NCI-H748 treated with DMSO at 0.1 percent for 48 hours (cell line): ENCODE measurements at places on chromosomes 2 and 18.

DNA sequence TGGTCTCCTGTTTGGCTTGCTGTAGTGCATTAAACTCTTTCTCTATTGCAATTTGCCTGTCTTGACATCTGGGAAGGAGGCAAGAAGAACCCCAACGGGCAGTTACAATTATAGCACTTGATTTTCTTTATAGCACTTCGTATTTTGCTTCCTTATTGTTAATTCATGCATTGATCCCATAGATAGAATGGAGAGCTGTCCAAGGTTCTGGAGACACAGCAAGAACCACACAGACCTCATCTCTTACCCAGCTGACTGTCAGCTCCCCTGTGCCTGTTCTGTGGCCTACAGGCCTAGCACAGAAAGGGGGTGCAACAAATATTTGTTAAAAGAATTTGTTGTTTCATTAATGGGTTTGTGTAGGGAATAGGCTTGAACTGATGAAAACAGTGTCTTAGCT lies 194.3 kb downstream of the GALNT1 start:
- no peak for DNase-seq

- DNase-seq = no peak
Measured at GRCh38 chr2:131145040-131145439, 39.9 kb downstream of the PLEKHB2 start.

GRCh38 chr2:176702131-176702530 lies 432.9 kb downstream of the MTX2 start:
- DNase-seq = no peak

DNA sequence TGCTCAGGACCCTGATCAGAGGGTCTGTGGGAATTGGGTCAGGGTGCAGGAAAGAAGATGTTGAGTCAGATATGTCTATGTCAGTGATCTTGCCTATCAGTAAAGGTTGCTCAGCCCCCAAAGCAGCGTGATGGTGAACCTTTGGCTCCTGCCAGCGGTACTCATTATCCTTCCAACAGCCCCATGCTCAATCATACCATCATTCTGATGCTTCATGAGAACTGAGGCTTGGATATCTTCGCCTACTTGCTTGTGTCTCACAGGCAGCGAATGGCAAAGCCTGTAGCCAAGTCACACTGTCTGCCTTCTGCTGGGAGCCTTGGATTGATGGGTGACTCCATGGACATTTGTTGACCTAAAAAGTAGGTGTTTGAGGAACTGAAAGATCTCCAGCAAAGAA lies 19.0 kb upstream of the TMEM214 start:
- no peak for DNase-seq

DNA sequence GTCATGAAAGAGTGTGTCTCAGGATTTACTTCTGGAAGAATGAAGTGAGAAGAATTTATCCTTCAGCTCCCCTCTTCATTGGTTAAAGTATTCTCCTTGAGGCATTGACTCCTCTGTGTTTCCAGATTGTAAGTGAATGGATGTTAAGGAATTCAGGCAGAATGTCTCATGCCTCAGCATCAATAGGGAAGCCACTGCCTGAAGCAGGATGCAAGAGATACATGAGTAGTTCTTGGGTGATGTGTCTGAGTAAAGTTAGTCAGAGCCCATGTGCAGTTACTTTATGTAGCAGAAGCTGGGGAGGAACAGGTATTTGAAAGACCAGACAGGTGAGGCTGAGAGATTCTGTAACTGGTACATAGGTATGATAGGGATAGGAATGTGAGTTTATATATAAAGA lies 34.0 kb upstream of the TMEFF2 start:
- DNase-seq = no peak

- no peak for DNase-seq
Measured at GRCh38 chr2:8517850-8518498, 163.9 kb upstream of the ID2 start.

DNA sequence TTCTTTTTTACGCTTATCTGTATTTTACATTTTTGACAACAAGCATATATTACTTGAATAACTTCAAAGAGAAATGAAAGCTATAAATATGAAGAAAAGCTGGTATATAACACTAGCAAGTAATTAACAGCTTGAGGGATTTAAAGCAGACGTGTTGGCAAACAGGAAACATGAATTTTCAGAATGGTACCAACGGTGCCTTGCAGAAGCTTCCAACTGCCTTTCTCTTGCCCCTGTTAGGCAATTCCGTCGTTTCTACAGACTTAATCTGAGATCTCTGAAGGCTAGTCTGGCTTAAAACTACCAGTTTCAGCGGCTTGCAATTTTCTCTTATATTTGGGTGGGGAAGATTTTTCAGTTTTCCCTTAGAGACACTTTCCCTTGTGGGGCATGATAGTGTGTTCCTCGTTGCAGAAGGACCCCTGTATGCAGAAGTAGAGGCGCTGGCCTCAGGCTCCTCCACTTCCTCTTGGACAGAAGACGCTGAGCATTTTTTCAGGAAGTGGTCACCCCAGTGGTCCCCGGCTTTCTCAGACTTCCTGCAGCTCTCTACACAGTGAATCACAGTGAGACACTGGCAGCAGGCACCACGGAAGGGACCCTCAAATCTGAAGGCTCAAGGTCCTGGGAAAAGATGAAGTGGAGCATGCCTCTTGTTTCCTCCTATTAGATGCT lies 56.2 kb upstream of the SLC16A14 start:
- DNase-seq = no peak

GRCh38 chr2:143550500-143550899 lies 421.3 kb downstream of the ARHGAP15 start:
- DNase-seq = no peak

DNA sequence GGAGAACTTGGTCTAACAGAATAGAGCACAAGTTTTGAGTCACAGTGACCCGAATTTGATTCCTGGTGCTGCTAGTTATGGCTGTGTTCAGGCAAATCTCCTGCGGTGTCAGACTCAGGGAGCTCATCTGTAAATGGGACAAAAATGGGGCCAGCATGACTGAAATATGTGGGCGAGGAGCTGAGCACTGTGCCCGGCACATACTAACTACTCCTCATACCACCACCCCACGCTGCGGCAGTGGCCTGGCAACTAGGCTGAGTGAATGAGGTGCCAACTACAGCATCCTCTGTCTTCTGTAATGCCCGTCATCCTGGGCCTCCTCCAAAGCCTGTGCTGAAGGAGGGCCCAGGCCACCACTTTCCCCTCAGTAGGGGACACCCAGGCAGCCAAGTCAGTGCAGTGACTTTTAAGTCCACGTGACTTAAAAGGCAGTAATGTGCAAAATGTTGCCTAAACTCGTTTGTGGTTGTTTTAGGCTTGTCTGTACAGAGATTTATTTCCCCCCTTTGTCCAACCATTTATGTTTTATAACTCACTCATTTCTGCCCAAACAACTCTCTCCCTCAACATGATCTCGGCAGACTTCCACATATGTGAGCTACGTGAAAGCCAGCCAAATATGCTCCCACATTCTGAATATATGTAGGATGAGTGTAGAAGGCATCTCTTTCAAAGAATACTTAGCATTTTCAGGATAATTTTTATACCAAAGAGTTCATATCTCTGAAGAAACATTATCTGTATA lies 773.7 kb downstream of the TSN start:
- no peak for DNase-seq

DNA sequence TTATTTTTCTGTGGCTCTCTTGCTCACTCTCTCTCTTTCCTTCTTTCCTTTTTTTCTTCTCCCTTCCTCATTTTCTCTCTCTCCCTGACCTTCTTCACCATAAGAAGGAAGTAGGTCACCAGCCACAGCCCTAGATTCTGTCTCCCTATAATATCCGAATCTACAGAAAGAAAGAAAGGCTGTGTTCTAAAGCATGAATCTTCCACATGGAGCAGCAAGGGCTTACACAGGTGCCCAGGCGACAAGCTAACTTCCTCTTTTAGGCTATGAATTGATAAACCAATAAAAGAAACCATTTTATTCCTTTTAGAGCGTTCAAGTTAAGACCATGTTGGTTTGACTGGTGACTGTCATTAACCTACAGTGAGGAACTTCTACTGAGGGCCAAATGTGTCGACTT lies 49.3 kb downstream of the CACNB4 start:
- DNase-seq = no peak

- peak; percentile 1 for DNase-seq
Measured at GRCh38 chr2:114729026-114729425, 286.6 kb downstream of the DPP10 start.

DNA sequence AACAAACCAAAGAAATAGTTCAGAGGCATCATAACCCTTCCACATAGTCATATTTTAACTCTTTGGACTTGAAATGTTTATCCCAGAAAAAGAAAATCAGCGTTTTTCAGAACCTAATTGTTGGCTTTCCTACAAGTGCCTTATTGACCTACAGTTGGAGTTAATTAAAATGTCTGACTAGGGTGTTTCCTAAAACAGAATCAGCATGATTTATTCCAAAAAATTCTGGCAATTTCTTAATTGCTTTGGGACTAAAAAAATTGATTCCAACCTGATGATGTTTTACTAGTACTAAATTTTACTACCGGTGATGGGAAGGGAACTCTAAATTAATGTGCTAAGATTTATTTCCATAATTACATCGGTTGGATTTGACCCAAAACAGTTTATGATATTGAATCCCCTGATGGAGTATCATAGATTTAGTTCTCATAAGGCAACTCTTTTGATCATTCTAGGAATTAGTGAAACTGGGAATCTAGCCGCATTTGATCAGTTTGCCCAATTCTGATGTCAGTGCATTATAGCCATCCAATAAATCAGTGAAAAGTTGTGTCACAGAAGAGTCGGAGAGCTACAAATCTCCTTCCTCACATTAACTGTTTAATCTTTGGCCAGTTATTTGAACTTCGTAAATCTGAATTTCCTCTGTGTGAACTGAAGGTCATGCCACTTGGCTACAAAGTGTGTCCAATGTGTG lies 134.3 kb upstream of the DSEL start:
- no peak for DNase-seq

DNA sequence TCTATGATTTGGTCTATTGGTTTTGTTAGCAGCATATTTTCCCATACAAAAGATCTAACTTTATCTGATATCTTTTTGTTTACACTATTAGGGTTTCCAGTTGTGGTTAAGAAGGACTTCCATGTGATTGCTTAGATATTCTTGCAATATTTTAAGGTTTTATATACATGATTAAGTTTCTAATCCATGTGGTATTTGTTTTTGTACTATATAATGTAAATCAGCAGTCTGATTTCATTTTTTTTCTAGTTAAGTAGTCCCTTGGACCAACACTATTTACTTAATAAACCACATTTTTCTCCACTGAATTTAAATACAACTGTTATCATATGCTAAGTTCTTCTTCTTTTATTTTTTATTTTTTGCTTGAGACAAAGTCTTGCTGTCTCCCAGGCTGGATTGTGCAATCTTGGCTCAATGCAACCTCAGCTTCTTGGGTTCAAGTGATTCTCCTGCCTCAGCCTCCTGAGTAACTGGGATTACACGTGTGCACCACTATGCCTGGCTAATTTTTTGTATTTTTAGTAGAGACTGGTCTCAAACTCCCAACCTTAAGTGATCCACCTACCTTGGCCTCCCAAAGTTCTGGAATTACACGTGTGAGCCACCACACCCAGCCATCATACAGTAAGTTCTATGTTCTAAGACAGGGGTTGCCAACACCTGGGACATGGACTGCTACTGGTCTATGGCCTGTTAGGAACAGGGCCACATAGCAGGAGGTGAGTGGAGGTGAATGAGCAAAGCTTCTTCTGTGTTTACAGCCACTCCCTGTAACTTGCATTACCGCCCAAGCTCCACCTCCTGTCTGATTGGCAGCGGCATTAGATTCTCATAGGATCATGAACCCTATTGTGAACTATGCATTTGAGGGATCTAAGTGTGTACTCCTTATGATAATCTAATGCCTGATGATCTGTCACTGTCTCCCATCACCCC lies 58.5 kb upstream of the RAB27B start:
- DNase-seq = no peak

GRCh38 chr18:79921984-79922965 lies 29.2 kb downstream of the SLC66A2 start:
- DNase-seq = no peak

DNA sequence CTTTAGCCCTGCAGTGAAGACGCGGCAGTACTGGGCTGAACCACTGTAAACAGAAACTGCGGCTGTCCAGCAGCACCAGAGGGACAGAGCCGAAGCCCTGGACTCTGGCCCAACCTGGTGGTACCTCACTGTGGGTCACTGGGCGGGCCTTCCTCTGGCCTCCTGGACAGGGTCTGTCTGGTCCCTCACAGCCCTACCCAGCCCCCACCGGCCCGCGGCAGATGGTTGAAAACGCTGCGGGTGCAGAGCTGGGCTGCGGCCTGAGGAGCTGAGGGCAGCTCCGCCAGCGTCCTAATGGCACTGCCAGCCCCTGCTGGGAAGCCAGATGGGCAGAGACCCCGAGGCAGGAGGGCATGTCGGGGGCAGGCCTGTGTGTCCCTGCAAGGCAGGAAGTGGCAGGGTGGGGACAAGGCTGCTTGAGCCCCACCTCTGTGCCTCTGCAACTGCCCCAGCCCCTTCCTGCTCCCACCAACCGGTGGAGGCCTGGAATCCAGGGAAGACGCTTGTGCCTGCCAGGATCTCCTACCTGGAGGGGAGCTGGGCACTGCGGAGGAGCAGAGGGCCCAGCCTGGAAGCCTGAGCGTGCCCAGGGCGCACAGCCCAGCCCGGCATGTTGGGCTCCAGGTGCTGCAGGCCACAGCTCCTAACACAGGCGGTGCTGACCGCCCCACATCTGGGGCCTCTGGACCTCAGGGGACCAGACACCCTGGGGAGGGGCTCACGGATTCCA lies 36.3 kb downstream of the HS6ST1 start:
- DNase-seq = no peak

DNA sequence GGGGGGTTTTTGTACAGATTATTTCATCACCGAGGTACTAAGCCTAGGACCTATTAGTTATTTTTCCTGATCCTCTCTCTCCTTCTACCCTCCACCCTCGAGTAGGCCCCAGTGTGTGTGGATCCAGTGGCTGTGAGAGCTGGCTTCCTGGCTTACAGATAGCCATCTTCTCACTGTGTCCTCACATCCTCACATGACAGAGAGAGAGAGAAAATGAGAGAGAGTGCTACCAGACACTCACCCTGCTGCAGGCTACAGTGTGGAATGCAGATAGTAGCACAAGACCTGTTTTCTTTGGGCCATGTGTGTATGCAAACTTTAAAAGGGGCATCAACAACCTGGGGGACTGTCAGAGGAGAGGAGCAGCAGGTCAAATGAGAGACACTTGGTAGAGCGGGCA lies 9.5 kb downstream of the KCNK3 start:
- no peak for DNase-seq

GRCh38 chr18:32435631-32436500 lies 34.8 kb downstream of the GAREM1 start:
- DNase-seq = no peak

- DNase-seq = peak; percentile 26
Measured at GRCh38 chr2:185202945-185203528, 535.6 kb upstream of the FSIP2 start.

- DNase-seq = no peak
Measured at GRCh38 chr2:234339501-234339900, 157.4 kb downstream of the ARL4C start.

GRCh38 chr2:231032575-231033140 lies 4.7 kb upstream of the C2orf72 start:
- DNase-seq = no peak

GRCh38 chr2:165825041-165825440 lies 31.0 kb upstream of the GALNT3 start:
- peak; percentile 51 for DNase-seq

- no peak for DNase-seq
Measured at GRCh38 chr18:41719808-41720207, 235.2 kb upstream of the PIK3C3 start.

- DNase-seq = no peak
Measured at GRCh38 chr2:46471-47345, at the start of gene FAM110C. TSS of gene FAM110C (minus strand) at chr2:46505. CDS start at chr2:46385, 120 bp downstream.
